ENCODE measurements at places on chromosomes 6 and 20.

- peak; percentile 16 for DNase-seq
Observed at GRCh38 chr20:35226884-35227681, 593 bp downstream of the MMP24 start.

DNA sequence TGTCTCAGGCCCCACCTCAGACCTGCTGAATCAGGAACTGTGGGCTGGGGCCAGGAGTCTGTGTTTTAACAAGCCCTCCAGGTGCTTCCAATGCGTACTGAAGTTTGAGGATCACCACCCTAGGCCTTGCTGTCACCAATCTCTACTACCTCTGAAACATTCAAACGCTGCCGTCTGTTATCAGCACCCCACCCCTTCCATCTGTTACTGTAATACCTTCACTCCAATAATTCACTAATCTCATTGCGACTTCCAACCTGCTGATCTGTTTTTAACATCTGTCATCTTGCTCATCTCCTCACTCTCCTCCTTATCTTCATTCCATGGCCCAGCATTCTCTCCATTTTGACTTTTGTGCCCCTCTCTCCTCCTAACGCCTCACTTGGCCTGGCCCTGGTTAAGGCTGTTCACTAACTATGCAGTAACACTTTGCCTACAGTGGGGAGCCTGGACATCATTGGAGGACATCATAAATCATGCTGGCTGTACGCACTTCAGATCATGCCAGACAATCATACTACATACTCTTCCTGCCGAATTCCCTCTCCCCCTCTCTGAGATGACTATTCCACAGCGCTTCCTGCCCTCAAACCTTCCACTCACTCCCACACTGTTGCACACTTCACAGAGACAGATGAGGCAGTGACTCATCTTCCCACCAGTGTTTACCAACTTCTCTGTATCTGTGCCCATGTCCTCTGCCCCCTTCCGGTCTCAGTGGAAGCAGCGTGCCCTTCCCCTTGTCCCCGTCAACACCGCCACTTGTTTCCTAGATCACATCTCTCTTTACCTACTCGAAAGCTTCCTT lies 3.0 kb upstream of the GUCA1B start:
- no peak for DNase-seq

- DNase-seq, result no peak
Observed at GRCh38 chr6:151021896-151022295, 156.4 kb downstream of the MTHFD1L start.

GRCh38 chr6:16174416-16175078 lies 45.7 kb downstream of the MYLIP start:
- no peak for DNase-seq

DNA sequence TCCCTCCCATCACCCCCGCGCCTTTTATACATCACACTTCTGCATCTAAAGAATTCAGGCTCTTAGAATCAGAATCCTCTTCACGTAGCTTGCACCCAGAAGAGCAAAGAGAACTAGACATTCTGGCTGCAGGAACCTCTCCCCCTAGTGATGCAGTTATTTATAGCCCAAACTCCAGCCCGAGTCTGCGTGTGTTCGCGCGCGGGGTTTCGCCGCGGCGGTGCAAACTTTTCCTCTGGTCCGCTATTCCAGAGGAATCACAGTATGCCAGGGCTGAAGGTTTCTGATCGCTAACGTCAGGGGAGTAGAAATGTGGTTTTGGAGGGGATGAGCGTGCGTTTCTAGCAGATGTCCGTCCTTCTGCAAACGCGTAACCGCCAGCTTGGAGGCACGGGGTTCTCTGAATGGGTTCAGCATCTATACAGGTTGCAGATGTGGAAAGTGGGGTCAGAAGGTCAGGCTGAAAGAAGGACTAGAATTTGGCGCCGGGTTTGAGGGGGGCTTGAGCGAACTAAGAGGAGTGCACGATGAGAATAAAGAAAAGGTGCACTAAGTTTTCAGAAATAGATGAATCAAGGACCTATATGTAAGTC lies 1.8 kb downstream of the EPHA7 start:
- no peak for DNase-seq

- no peak for DNase-seq
Observed at GRCh38 chr6:44285552-44286284, 15.5 kb downstream of the TMEM151B start.

- DNase-seq, result no peak
Observed at GRCh38 chr20:7758406-7758805, 181.9 kb downstream of the HAO1 start.

GRCh38 chr6:141035312-141036200 lies 1097.2 kb upstream of the GJE1 start:
- no peak for DNase-seq
